Activated T-helper 1 cell treated with anti-CD3 and anti-CD28 coated beads, Interleukin-2, amount 50 U/mL, for 16 hours (primary cell): ENCODE measurements at places on chromosomes 3 and 15.

GRCh38 chr3:21790466-21790865, 39.5 kb upstream of the ZNF385D start:
- DNase-seq = no peak

DNA sequence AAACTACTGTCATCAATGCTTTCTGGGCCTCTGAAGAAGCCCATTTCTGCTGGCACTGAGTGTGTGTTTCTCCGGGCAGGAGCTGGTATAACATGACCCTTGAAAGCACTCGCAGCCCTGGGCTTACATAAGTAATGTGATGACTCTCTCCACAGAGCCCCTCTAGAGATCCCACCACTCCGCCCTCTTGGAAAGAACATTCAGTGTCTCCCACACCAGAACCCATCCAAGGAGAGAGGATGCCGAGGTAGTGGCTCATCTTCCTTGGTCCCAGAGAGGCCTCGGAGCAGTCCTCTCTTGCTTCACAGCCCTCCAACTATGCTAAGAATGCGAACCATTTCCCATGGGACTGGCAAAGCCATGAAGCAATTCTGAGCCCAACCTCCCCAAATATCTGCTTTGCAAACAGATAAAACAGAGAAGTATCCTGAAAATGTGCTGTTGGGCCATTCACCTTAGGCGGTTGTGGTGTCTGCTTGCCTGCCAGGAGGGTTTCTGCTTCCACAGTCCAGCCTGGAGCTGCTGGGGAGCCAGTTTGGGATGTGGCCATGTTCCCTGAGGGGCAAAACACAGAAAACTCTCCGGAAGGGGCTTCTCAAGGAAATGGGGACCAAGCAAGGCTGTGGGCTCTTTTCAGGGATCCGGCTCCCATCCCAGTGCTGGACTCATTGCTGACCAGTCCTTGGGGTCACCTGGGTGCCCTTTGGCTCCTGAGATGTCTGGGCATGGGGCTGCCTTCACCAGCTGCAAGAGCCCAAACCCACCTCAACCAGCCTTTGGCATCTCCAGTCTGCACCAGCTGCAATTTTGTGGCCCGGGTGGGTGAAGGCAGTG, 47.3 kb downstream of the AMOTL2 start:
- no peak for DNase-seq

- no peak for DNase-seq
These were observed at the start of gene MYO5C for GRCh38 chr15:52295421-52296001. TSS of gene MYO5C (minus strand) at chr15:52295804. CDS start at chr15:52295636, 168 bp downstream.

GRCh38 chr3:172057059-172057458, 17.7 kb downstream of the FNDC3B start:
- DNase-seq = no peak

DNA sequence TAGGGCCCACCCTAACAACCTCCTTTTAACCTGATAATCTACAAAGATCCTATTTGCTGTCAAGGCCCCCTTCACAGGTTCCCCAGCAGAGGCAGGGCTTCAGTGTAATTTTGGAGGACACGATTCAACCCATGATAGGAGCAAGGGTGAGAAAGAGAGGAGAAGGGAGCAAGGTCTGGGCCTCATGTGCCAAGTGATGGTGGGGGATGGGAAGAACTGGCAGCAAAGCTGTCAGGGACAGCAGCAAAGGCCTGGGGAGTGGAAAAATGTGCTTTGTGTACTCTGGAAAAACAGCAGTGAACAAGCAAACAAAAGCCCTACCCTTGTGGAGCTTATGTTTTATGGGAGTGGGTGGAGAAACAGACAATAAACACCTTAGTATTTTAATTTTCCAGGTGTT, 2.7 kb upstream of the GALNT15 start:
- no peak for DNase-seq

DNA sequence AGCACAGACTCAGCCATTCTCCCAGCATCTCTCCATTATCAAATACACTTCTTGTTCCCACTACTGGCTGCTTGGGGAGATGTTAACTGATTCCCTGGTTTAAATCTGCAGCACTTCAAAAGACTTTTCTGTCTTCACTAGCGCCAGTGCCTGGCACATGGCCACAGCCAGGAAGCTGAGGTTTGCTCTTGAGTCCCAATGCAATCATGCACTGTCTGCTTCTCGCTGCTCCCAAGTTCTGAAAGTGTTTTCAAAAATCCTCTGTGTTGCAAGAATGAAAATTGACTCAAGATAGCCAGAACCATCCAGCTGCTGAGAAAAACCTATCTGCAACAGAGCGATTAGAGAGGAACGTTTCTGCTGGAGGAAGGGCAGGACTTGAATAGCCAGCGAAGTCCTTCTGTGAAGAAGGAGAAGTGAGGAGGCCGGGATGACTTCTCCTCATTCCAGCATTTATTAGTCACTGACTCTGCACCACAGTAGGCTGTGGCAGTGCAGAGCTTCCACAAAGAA, 358.4 kb upstream of the NR2F2 start:
- no peak for DNase-seq

DNA sequence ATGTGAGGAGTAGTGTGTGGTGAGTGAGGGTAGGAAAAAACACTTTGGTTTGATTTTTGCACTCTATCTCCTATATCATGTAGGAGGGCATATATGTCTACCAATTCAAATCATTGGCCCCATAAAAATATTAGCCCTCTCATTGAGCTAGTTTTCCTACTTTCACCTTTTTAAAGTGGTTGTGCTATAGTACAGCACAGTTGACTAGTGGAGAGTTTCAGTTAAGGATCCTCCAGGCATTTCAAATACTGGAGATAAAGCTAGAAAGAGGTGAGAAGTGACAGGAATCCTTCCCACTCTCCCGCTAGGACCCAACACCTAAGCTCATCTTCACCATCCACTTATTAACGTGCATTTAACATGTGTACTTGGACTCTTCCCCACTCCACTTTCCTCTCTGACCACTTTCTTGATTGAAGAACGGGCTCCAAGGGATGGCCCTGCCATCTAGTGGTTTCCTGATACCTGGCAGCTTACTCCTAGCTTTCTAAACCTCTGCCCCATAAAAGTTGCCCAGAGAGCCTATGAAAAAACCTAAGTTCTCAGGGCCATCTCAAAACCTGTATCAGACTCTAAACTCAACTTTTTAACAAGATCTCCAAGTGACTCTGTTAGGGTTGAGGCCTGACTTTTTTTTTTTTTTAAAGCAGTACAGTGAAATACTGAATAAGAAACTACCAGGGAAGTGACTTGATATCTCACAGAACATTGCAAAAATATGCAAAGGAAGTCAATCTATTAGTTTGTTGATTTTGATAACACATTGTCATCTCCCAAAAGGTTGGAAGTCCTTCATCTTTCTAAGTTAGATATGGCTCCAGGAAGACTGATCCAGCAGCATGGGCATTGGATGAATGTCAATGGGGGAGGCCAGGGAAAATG, 17.9 kb downstream of the IL12A start:
- no peak for DNase-seq

- DNase-seq = no peak
These were observed 63.2 kb upstream of the ATP2B2 start for GRCh38 chr3:10568549-10568948.

DNA sequence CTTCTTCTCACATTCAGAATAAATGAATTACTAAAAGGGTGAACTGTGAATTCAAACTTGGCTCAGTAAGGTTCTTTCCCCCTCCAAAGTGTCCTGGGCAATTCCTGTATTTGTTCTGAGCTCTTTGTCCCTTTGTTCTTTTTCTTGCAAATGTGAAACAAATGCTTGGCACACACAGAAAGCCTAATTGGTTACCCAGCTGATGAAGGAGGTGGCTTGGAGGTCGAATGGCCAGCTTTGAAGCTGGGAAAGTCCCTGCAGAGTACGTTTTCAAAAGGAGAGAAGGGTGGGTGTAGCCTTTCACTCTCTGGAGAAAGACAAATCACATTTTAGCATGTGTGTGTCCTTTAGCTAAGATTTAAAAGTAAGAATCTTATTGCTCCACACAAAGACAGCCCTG, 154.4 kb downstream of the PEX5L start:
- DNase-seq = no peak

- no peak for DNase-seq
These were observed 82.6 kb downstream of the TGFBR2 start for GRCh38 chr3:30688776-30689641.
